Activated CD4-positive, alpha-beta T cell treated with anti-CD3 and anti-CD28 coated beads, Interleukin-2, amount 10 ng/mL, durations not matched to agents 24 days and 14 days (primary cell): ENCODE measurements at places on chromosomes 6 and 20. TPM values are rescaled to one million over a fixed set of nuclear protein-coding genes. Genes with fewer than 3 reads are reported as not detected.

DLL1 gene
- 0.17 TPM in 1 of 2 replicates, not detected in the other for total RNA-seq

- H3K36me3 ChIP-seq = no peaks in the 10 kb centered on the region
- no peak for DNase-seq
- peaks cover 3% of the 10 kb centered on the region for H3K27me3 ChIP-seq
- H3K4me3 ChIP-seq = no peak overlapping the region
- peaks cover 2% of the 10 kb centered on the region for H3K4me1 ChIP-seq
Measured at GRCh38 chr6:89258912-89259311, 41.8 kb upstream of the GABRR1 start.

DNA sequence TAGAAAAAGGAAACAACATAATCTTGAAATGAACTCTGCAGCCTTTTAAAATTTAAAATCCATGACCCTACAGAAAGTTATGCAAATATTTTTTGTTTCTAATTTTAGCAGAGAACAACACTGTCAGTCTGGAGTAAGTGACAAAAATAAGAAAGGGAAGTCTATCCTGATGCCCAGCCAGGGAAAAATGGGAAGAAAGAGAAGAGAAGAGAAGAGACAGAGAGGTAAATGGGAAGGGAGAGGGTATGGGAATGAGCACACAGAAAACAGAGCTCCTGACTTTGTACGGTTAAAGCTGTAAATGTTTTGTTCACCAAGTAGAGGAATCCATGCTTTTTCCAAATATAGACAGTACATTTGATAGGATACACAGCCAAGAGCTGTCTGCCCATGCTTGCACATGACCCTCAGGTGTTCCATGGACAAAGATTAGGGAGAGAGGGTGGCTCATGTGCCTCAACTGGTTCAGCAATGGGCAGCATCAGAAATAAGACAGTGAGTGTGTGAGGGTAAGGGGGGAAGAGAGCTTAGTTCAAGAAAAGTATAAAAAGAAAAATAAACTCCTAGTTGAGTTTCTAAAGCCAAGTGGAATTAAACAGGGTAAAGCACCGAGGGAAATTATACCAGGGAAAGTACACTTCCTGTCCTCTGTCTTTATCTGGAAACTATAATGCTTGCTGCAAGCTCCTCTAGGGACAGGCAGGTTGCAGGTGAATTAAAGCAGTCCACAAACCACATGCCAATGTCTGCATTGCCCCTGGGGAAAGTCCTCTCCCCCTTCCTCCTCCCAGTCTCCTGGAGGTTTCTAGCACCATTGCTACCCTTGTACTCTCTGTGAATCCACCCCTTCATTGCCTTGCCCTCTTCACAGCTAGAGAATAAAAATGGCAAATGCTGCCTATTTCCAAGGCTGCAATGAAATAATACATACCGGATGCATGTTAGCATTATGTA is 30.0 kb downstream of the MAP3K5 start:
- no peaks in the 10 kb centered on the region for H3K27me3 ChIP-seq
- H3K27ac ChIP-seq = no peak overlapping the region
- H3K4me3 ChIP-seq = peak overlapping the region; percentile 74
- H3K4me1 ChIP-seq = peaks cover 58% of the 10 kb centered on the region
- DNase-seq = no peak

- no peak overlapping the region for H3K4me3 ChIP-seq
- no peaks in the 10 kb centered on the region for H3K27me3 ChIP-seq
- no peaks in the 10 kb centered on the region for H3K4me1 ChIP-seq
- H3K27ac ChIP-seq = no peak overlapping the region
- H3K36me3 ChIP-seq = no peaks in the 10 kb centered on the region
Measured at GRCh38 chr20:21840991-21841390, 135.5 kb downstream of the PAX1 start.

DNA sequence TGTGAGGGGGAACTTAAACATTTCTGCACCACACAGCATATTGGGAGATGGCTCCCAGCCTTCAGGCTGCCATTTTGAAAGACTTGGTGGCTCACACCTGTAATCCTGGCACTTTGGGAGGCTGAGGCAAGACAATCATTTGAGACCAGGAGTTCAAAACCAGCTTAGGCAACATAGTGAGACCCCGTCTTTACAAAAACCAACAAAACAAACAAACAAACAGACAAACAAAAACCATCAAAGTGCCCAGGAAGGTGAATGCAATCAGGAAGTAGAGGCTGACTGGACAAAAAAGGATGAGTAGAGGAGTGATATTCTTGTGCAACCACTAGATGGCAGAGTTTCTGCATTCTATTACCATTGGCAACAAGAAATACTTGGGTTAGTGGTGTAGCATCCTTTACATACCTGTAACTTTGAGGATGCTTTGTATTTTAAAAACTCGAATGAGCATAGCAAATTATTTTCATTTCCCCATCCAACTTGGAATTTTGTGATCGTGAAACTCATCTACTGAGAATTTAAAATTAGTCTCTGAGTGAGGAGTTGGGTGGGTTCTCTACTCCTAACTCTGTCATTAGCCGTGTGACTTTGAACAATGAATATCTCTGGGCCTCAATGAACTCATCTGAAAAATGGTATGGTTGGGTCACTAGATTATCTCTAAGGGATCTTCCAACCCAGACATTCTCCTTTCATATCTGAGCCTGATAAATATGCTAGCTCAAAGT is 84.4 kb downstream of the CRYBG1 start:
- no peaks in the 10 kb centered on the region for H3K36me3 ChIP-seq
- H3K4me1 ChIP-seq = peaks cover 11% of the 10 kb centered on the region
- peaks cover 34% of the 10 kb centered on the region for H3K27me3 ChIP-seq

MTFR2 gene
- 24.4 and 24.6 TPM in 2 replicates for total RNA-seq

MRPL2 gene
- 83.8 and 103 TPM in 2 replicates for total RNA-seq

MAN1A1 gene
- 43.0 and 43.7 TPM in 2 replicates for total RNA-seq

FOXC1 gene
- total RNA-seq = 0.07 TPM in 2 replicates

DDO gene
- not detected in 2 replicates for total RNA-seq

DNA sequence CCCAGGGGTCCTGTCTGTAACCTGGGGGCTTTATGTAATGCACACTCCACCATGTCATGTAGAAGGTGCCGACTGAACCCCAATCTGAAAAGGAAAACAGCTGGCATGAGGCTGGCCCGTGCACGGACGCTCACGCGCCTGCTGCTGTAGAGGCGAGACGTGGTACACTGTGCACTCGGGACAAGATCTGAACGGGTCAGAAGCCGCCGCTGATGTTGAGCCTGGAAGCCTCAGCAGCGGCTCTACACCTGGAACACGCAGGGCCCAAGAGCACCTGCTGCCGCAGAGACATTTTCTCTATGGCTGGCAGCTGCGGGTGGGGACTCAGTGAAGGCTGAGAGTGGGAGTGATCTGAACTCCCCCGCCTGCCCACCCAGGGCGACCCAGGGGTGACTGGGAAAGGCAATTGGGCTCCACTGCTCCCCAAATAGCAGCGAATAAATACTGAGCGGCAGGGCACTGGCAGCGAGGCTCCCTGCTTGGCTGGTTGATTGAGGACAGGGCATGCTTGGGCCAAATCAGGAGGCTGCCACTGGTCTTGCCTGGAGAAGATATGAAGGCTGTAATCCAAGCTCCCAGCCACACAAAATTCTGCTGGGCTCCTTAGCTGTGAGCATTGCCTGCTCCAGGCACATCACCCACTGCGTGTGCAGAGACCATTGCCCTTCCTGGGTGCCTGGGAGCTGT is 2.5 kb upstream of the OGFR start:
- DNase-seq = no peak
- H3K27me3 ChIP-seq = no peaks in the 10 kb centered on the region
- no peak overlapping the region for H3K27ac ChIP-seq
- peaks cover 23% of the 10 kb centered on the region for H3K4me1 ChIP-seq
- no peak overlapping the region for H3K4me3 ChIP-seq

C20orf202 gene
- total RNA-seq = 0.12 TPM in 1 of 2 replicates, not detected in the other

- H3K36me3 ChIP-seq = no peaks in the 10 kb centered on the region
- DNase-seq = no peak
- H3K27ac ChIP-seq = no peak overlapping the region
Measured at GRCh38 chr20:12113468-12114371, 196.0 kb downstream of the BTBD3 start.

DNA sequence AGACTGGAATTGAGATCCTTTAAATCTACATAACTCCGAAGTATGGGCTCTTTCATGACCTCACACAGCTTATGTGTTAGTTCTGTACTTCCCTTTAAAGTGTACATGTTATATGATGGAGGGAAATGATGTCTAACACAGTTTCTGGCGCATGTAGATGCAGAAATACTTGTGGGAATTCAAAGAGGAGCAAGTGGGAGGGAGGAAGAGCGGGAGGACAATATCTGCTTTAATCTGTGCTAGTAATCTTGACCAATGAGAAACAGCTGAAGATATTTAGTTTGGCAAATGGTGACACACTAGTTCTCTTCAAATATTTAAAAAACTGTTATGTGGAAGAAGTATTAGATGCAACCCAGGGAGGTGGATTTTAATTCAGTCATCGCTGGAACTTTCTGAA is 62.9 kb upstream of the PLEKHG1 start:
- peaks cover 5% of the 10 kb centered on the region for H3K27me3 ChIP-seq
- H3K4me1 ChIP-seq = no peaks in the 10 kb centered on the region
- no peak overlapping the region for H3K4me3 ChIP-seq
- no peak for DNase-seq

DNA sequence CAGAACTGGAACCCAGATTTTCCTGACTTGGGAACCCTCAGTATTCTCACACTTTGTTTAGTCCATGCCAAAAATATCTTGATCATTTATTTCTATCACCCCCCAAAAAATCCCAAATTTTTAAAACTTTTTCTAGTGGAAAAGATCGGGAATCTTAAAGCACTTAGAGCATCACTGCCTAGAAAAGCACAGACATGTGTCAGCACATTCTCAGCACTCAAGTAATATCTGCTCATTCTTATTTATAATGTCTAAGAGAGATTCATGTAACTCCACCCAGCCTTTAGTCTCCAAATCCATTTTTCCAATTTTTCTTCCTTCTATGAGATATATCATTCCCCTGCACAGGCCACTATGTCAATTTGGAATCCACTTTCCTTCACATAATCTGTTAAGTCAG is 29.9 kb upstream of the HSF2 start:
- H3K27ac ChIP-seq = no peak overlapping the region
- H3K4me3 ChIP-seq = no peak overlapping the region
- H3K27me3 ChIP-seq = peaks cover 23% of the 10 kb centered on the region
- H3K4me1 ChIP-seq = no peaks in the 10 kb centered on the region
- no peaks in the 10 kb centered on the region for H3K36me3 ChIP-seq

- H3K4me1 ChIP-seq = no peaks in the 10 kb centered on the region
- peaks cover 4% of the 10 kb centered on the region for H3K27me3 ChIP-seq
- no peak overlapping the region for H3K4me3 ChIP-seq
Measured at GRCh38 chr6:34451192-34451591, 14.7 kb upstream of the PACSIN1 start.

GRCh38 chr6:150180517-150180916 is 37.7 kb downstream of the PPP1R14C start:
- DNase-seq = no peak
- peaks cover 4% of the 10 kb centered on the region for H3K4me1 ChIP-seq
- H3K27me3 ChIP-seq = peaks cover 25% of the 10 kb centered on the region
- no peak overlapping the region for H3K27ac ChIP-seq
- H3K36me3 ChIP-seq = no peaks in the 10 kb centered on the region
- H3K4me3 ChIP-seq = no peak overlapping the region

CST2 gene
- total RNA-seq = not detected in 2 replicates

DNA sequence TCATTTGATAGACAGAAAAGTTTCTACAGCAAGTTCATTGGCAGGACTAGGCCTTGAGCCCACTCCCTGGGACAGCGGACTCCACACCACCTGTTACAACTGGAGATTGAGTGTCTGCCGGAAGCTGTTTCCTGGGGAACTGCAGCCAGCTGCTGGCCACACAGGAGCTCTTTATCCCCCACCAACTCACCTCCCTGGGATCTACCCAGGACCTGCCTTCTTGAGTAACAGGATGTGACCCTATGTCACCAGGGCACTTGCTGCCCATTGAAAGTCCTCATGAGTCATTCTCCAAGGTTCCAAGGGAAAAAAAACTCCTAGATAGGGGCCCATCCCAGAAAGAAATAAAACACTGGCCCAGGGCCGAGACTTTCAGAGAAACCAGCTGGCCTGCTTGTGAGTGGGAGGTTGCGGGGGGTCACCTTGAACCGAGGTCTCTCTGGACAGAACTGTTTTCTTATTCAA is 37.4 kb upstream of the SLC9A8 start:
- no peak overlapping the region for H3K27ac ChIP-seq
- peaks cover 30% of the 10 kb centered on the region for H3K4me1 ChIP-seq
- H3K36me3 ChIP-seq = no peaks in the 10 kb centered on the region
- peaks cover 10% of the 10 kb centered on the region for H3K27me3 ChIP-seq

- no peak overlapping the region for H3K4me3 ChIP-seq
- no peak overlapping the region for H3K27ac ChIP-seq
Measured at GRCh38 chr20:63290136-63290676, 2.8 kb upstream of the COL20A1 start.

HLA-A gene
- 1,449 and 1,452 TPM in 2 replicates for total RNA-seq

GRCh38 chr6:21713481-21713880 is 119.9 kb downstream of the SOX4 start:
- no peak for DNase-seq
- H3K27ac ChIP-seq = no peak overlapping the region
- no peaks in the 10 kb centered on the region for H3K36me3 ChIP-seq
- no peak overlapping the region for H3K4me3 ChIP-seq
- H3K4me1 ChIP-seq = no peaks in the 10 kb centered on the region
- no peaks in the 10 kb centered on the region for H3K27me3 ChIP-seq

DNA sequence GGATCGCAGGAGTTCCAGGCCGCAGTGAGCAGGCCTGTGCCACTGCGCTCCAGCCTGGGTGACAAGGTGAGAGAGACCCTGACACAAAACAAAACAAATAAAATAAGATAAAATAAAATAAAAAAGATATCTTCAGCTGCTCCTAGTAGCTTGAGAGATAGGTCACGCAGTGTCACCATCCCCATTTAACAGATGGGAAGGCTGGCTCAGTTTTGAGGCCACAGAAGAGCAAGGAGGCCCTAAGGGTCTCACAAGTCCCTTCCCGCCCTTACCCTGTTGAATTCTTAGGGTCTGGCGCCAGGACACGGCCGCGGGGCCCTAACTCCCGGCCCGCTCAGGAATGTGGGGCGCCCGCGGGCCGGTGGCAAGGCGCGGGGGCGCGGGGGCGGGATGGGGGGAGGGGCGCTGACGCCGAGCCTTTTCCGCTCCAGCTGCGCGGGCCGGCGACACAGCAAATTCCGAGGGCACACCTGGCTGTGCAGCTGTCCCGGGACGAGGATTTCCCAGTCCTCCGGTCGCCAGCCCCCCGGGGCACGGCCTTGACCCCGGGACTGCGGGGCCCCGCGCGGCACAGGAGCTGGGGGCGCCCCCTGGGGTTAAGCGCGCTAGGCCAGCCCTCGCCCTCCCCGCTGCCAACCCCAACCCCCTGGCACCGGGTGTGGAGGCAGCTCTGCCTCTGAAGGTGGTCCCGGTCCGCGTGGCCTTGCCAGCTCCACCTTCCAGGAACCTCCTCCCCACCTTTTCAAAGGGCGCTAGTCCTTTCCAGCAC is 10.3 kb upstream of the R3HDML start:
- peaks cover 2% of the 10 kb centered on the region for H3K4me1 ChIP-seq
- H3K27ac ChIP-seq = no peak overlapping the region
- peak overlapping the region; percentile 22 for H3K4me3 ChIP-seq
- no peaks in the 10 kb centered on the region for H3K36me3 ChIP-seq
- peaks cover 16% of the 10 kb centered on the region for H3K27me3 ChIP-seq

HNF4A gene
- total RNA-seq = not detected in 2 replicates

TULP1 gene
- total RNA-seq = not detected in 2 replicates

- DNase-seq = no peak
- no peak overlapping the region for H3K4me3 ChIP-seq
- H3K4me1 ChIP-seq = no peaks in the 10 kb centered on the region
- H3K36me3 ChIP-seq = no peaks in the 10 kb centered on the region
- H3K27ac ChIP-seq = no peak overlapping the region
Measured at GRCh38 chr6:3825331-3825831, 23.8 kb upstream of the FAM50B start.

GRCh38 chr6:32697031-32697430 is 30.6 kb upstream of the HLA-DQB1 start:
- no peaks in the 10 kb centered on the region for H3K36me3 ChIP-seq
- peaks cover 77% of the 10 kb centered on the region for H3K27me3 ChIP-seq
- peaks cover 6% of the 10 kb centered on the region for H3K4me1 ChIP-seq
- H3K4me3 ChIP-seq = no peak overlapping the region
- no peak for DNase-seq
